ENCODE measurements at places on chromosomes 16 and 17.
A peak's percentile ranks its signal among the peaks of the same experiment; 100 is the strongest.

DNA sequence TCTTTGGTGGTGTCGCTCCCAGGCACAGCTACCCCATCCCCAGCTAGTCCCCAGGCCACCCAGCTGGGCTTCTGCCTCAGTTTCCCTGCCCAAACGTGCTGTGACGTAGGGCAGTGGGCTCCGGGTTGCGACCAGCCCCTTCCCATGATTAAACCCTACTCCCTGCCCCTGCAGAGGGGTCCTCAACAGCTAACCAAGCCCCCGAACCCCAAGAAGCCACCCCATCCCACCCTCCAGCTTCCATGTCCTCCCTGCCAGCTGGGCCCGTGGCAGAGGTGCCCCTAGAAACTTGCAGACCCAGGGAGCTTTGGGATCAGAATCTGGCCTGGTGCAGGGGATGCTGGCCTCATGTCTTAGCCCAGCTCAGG, 879 bp upstream of the NTN3 start:
- no peak for DNase-seq

DNA sequence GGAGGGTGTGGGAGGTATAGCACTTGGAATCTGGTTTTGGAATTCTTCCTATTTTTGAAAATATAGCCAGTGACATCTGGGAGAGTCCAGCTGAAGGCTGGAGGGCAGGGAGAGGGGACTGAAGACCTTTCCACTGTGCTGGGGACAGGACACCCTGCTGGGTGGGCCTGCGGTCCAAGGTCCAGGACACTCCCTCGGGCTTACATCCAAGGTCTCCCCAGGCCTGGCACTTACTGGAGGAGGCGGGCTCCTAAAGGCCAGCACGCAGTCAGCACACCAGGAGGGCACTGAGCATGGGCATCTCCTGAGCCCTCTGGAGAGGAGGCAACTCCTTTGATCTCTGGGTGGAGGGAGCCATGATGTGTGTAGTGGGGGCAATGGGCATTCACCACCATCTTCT, 35.5 kb upstream of the ETV4 start:
- DNase-seq = no peak

DNA sequence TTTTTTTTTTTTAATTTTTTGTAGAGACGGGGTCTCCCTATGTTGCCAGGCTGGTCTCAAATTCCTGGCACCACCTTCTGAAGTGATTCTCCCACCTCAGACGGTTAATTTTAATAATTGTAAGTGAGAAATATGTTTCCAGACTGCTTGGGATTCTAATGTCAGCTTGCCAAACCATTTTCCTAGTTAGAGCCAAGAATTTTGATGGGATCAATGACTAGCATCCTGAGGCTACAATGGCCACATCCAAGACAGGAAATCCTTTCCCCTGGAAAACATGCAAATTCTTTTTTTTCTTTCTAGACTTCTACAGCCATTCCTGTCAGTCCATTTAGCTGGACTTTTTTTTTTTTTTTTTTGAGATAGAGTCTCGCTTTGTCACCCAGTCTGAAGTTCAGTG, 32.6 kb downstream of the IGF2BP1 start:
- no peak for DNase-seq

DNA sequence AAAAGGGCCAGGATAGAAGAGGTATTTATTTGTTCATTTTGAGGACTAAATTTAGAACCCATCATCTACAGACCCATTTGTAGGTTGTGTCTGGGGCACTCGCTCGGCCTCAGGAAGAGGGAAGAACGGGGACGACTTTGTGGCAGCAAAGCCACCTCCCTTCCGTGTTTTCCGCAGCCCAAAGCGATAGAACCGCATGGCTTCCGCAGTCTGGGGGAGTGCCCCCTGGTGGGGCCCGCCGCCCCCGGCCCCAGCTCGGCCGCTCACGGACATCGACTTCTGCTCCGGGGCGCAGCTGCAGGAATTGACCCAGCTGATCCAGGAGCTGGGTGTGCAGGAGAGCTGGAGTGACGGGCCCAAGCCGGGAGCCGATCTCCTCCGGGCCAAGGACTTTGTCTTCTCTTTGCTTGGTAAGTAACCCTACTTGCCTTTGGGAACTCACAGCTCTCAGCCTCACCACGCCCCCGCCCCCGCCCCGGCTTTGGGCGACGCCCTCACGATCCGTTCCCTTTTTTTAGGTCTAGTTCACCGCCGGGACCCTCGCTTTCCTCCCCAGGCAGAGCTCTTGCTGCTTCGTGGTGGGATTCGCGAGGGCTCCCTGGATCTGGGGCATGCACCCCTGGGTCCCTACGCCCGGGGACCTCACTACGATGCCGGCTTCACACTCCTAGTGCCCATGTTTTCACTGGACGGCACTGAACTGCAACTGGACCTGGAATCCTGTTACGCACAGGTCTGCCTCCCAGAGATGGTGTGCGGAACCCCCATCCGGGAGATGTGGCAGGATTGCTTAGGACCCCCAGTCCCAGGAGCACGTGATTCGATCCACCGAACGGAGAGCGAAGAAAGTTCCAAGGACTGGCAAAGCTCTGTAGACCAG, 681 bp downstream of the TMEM102 start:
- DNase-seq = no peak

DNA sequence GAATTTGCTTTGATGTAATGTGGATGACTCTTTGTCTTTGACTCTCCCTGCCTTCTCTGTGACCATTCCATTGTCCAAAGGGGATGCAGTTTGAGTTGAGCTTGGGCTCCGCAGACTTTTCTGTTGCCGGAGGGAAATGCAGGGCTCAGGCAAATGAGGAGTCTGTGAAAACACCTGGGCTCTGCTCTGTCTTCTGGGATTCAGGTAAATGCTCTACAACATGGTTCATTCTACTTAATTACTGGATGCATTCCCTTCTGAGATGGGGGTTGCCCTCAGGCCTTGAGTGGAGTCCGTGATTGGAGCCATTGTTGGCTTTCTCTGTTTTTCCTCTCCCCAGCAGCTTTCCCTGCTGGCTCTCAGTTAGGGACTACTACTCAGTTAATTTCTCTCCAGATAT, 26.4 kb upstream of the SPNS2 start:
- DNase-seq = no peak

DNA sequence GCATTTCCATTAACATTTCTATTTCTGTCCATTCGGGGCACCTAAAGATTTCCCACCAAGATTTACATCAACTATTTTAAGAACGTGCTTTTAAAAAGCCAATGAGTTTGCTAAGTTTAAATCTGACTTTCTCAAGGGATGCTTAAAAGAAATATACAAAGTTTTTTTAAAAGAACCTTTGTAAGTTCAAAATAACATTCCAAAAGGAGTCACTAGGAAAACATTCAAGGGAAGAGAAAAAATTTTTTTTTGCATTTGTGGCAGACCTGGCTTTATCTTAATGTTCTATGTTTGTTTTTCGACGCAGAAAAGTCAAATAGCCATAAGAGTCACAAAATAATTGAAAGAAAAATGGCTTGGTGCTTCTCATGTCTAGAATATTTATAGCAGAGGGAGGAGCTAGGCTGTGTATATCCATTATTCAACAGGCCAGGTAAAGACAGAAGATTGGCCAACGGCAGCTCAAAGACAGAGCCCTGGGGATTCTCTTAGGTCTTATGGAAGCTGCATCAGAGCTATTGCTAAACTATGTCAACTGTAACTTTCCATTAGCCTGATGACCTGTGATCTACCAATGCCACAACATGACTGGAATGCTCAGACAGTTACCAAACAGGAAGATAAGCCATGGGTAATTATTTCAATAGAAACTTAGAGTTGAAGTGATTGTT, 37.8 kb upstream of the MYOCD start:
- no peak for DNase-seq

- peak; percentile 13 for DNase-seq
Measured at GRCh38 chr17:67689534-67690177, 28.1 kb upstream of the NOL11 start.

DNA sequence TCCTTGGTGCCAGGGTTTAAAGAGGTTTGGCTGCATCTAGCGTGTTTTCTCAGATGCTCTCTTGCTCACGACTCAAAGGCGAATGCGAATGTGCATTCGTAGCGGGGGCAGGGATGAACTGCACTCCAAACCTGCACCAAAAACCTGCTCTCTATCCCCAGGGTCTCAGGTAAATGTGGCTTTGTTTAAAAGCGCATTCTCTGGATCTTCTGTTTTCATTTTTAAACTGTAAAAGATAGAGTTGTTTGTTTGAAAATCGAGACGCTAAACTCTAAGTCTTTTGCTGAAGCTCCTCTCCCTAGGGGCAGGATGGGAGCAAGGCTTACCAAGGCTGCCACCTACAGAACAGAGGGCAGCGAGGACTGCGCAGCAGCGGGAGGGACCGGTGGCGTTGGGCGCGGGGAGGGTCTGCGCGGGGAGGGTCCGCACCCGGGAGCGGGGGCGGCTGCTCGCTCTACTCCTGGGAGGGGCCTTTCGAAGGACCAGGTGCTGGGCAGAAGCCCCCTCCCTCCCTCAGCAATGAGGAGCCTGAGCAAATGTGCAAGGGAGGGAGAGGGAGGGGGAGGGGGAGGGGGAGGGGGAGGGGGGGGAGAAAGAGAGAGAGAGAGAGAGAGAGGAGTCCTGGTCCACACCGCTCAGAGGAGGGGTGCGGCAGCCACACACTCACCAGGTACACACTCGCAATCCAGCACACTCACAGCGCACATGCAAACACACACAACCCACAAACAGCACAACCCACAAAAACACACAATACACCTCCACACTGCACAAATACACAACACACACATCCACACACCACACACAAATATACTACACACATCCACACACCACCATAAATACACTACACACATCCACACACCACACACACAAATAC, 142.8 kb downstream of the GRIN2A start:
- no peak for DNase-seq

DNA sequence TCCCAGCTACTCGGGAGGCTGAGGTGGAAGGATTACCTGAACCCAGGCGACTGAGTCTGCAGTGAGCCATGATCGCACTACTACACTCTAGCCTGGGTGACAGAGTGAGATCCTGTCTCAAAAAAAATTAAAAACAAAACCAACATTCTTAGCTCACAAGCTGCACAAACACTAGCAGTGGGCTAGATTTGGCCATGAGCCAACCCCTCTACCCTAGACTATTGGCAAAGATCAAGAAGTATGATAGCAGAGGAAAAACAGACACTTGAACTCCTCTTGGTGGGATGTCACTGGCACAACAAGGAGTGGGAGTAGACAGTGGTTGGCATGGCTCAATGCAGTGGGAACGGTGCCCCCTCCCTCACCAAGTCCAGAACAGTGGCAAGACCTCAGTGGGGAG, 19.6 kb upstream of the RIPOR1 start:
- DNase-seq = no peak

DNA sequence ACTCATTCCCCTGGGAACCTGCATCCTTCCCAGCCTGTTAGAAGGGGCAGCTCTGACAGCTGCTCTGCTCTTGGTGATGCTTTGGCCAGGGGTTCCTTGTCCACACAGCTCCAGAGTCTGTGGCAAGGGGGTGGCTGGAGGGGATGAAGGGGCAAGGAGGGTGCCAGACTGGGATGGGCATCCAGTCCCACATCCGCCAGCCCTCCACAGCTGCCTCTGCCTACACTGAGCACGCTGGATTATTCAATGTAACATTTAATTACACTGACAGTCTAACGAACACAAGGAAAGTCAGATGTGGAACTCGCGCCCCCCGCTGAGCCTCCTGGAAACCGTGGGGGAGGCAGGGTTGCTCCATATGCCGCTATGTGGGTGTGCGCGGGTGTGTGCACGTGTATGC, 101.1 kb downstream of the C16orf78 start:
- no peak for DNase-seq

DNA sequence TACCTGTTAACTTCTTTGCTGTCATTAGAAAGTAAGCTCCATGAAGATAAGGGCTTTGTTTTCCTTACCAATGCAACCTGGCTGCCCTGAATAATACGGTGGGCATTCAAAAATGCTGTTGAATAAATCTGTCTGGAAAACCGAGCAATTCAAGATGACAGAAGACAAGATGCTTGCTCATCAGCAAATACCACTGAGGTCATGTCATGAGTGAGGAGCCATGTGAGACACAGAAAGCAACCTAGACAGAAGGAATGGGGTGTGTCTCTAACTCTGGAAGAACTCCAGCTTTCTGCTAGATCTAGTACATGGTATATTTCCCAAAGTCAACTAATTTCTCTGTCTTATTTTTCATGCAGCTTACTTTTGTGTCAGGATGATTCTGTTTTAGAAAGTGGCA, 64.2 kb downstream of the STH start:
- DNase-seq = no peak

- no peak for DNase-seq
Measured at GRCh38 chr16:5000573-5001001, 33.1 kb downstream of the NAGPA start.

GRCh38 chr17:17626151-17626805, 34.8 kb upstream of the PEMT start:
- no peak for DNase-seq

DNA sequence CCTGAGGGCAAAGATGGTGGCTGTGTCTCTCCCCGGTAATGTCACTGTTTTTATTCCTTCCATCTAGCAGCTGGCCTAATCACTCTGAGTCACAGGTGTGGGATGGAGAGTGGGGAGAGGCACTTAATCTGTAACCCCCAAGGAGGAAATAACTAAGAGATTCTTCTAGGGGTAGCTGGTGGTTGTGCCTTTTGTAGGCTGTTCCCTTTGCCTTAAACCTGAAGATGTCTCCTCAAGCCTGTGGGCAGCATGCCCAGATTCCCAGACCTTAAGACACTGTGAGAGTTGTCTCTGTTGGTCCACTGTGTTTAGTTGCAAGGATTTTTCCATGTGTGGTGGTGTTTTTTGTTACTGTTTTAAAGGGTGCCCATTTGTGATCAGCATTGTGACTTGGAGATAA, 5.5 kb upstream of the RAPGEFL1 start:
- DNase-seq = no peak

DNA sequence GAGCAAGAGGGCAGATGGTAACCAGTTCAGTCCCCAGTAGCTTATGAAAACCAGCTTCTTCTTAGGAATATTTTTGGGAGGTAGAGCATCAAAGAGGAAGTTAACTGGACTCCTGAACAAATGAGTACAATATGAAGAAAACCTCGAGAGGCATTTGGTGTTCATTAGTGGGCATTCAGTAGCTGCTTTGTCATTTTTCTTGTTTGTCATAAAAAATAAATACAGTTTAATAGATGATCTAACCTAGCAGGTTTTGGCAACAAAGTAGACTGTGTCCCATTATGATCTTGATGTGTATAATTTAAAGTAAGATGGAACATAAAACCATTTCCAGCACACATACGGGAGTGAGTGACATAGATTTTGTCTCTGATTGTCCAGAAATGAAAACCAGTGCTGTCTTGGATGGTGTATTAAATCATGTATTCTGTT, 173.1 kb downstream of the HS3ST3A1 start:
- DNase-seq = no peak

DNA sequence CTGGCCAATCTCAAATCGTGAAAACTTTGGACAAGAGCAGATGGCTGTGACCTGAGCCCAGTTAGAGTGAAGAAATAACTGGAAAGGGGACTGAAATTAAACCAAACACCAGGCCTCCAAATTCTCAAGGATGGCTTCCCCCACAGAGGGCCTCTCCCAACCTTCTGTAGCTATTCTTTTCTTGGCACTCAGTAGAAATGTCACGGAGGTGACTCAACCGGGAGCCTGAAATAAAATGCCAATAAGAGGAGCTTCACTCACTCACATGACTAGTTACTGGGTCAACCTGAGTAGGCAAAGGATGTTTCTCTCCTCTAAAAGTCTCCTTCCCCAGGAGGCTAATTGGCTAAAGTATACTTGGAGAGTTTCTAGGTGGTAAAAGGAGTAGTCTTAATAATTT, 230.7 kb downstream of the MAF start:
- no peak for DNase-seq

GRCh38 chr16:11100239-11100750, 155.7 kb downstream of the SOCS1 start:
- peak; percentile 72 for DNase-seq

All from stimulated activated CD4-positive, alpha-beta T cell treated with anti-CD3 and anti-CD28 coated beads, Interleukin-12 subunit alpha, Interleukin-12 subunit beta, amount 100 ng/mL, for 48 hours (primary cell).